GM04504 (cell line): ENCODE measurements at places on chromosomes 5 and 9.
A peak's percentile ranks its signal among the peaks of the same experiment; 100 is the strongest.

- DNase-seq, result no peak
These were observed 194.0 kb upstream of the KLF4 start for GRCh38 chr9:107683566-107683965.

- DNase-seq, result no peak
These were observed 240.8 kb upstream of the ZNF462 start for GRCh38 chr9:106622164-106622487.

DNA sequence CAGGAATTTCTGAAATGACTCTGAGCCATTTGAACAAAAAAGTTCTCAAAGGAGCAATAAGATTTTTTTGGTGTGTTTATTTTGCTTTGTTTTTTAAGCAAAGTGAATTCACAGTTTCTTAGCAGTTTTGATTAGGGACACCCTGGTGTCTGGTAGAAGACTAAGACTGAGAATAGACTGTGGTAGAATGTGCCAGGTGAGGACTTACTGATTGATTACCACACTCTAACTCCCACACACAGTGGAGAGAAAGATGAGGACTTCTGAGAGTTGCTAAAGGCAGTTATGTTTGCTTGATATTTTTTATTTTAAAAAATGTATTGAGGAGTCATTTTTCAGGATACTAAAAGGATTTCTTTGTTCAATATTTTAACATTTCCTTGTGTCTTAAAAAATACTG, 175.1 kb downstream of the CD180 start:
- DNase-seq, result no peak

DNA sequence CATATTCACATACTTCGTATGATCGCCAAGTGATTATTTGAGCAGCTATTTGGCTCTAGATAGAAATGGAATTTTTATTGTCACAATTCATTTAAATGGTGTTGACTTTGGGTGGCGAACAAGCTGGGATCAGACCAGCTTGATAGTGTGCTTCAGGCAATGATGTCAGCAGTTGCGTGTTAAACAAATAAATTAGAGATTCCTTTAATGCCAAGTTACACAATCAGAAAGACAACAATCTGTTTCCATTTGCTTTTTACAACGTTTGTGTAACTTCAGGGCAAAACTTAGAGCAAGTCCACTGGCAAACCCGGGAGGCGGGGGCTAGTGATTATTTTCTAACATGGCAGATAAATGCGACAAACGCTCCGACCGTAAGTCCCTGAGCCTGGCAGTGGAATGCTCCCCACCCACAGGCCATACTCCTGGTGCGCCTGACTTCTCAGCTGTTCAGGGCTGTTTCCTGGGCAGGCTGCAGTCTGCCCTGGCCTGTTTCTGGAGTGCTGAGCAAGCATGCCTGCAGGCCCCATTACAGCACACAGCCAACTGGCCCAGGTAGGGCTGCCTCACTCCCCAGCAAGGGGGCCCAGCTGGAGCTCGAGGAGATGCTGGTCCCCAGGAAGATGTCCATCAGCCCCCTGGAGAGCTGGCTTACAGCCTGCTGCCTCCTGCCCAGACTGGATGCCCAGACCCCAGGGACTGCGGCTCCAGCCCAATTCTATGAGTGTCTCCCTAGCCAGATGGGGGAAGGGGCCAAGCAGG, 88.7 kb downstream of the BASP1 start:
- DNase-seq, result no peak

DNA sequence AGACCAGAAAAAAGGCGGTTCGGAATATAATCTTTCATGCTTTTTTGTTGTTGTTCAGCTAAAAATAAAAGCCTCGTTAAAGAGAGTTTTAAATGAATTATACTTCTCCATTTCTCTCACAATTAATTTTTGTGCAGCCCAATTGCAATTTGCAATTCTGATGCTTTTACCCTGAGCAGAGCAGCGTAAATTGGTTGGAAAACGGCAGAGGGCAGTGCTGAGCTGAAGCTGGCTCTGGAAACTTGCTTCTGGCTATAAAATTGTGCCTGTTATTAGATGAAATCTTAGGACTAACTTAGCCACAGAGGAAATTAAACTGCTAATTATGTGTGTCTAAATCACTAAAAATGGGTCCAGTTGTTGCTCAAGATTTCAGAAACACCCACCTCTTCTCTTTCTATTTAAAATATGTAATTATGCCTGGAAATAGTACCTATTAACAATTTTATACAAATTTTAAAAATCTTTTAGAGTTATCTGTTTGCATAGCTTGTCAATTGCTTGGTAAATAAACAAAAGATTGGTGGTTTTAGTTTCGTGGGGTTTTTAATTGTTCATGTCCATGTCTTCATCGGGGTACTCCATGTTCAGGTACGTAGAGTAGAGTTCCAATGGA, 441.8 kb upstream of the TLE4 start:
- DNase-seq, result peak; percentile 50

GRCh38 chr9:92650296-92650695, 19.6 kb downstream of the IPPK start:
- DNase-seq, result no peak
